ENCODE measurements at places on chromosomes 11 and 22.

GRCh38 chr11:63929616-63930015 is 9.2 kb upstream of the NAA40 start:
- DNase-seq, result no peak

DNA sequence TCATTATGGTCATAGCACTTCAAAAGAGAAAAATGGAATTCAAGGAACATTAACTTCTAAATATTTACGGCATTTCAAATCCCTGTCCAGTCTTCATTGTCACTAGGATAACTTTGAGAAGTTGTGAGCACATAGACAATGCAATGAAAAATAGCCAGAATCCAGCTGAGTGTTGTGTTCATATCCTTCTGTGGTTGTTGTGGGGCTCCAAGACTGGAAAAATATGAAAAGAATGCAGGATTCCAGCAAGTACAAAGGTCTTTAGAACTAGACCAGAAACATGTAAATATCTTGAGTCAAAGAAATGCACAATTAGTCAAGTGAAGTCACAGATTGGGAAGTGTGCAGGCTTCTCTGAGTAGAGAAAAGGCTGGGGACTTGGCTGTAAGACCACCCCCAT is 68.7 kb downstream of the WT1 start:
- DNase-seq, result no peak

DNA sequence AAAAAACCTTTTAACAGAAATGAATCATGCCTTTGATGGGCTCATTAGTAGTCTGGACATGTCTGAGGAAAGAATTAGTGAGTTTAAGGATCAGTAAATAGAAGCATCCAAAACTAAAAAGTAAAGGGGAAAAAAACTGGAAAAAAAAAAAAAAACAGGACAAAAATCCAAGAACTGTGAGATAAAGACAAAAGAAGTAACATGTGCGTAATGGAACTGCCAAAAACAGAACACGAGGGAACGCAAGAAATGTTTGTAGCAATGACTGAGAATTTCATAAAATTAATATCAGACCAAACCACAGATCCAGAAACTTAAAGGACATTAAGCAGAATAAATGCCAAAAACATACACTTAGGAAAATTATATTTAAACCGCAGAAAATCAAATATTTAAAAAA is 77.4 kb downstream of the MS4A13 start:
- no peak for DNase-seq

GRCh38 chr22:21714059-21714770 is 21.4 kb downstream of the YPEL1 start:
- no peak for DNase-seq

- no peak for DNase-seq
Observed at GRCh38 chr11:15468466-15468865, 353.7 kb downstream of the INSC start.

GRCh38 chr11:119798656-119799055 is 69.7 kb upstream of the NECTIN1 start:
- no peak for DNase-seq

DNA sequence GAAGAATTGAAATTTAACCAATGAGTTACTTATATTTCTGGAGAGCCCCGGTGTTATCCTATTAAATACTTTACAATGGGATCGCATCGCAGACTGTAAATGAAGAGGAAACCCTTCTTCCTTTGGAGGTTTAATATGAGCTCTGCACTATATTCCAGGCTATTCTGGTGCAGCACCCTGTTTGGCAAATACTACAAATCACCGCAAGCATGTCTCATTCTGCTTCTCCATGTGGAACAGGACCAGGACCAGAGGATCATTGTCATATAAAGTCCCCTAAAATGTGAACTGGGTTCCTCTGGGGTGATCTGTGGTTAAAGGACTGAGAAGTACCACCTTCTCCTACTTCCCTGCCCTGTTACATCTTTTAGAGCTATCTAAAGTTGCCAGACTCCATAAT is 703.7 kb downstream of the DLG2 start:
- DNase-seq, result no peak

GRCh38 chr11:15006139-15006759 is 34.1 kb upstream of the CALCA start:
- peak; percentile 32 for DNase-seq

DNA sequence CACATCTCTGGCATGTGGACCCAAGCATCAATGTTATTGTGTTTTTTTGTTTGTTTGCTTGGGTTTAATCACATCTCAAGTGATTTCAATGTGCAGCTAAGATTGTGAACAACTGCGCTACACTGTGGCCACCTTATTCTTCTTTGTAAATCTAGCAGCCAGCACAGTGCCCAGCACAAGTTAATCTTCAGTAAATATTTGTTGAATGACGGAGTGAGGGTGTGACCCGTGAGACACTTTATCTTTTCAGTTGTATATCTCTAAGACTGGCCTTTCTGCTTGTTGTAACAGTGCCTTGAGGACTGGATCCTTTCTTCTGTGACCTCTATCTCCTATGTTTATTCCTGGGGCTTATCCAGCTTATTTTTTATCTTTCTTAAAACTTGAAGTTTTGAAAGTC is 21.4 kb upstream of the AMOTL1 start:
- no peak for DNase-seq

- no peak for DNase-seq
Observed at GRCh38 chr22:35442471-35442870, 42.5 kb downstream of the MCM5 start.

- no peak for DNase-seq
Observed at GRCh38 chr11:27025957-27026733, 14.5 kb upstream of the BBOX1 start.

GRCh38 chr11:7688238-7688826 is 15.0 kb upstream of the CYB5R2 start:
- DNase-seq, result peak; percentile 20

DNA sequence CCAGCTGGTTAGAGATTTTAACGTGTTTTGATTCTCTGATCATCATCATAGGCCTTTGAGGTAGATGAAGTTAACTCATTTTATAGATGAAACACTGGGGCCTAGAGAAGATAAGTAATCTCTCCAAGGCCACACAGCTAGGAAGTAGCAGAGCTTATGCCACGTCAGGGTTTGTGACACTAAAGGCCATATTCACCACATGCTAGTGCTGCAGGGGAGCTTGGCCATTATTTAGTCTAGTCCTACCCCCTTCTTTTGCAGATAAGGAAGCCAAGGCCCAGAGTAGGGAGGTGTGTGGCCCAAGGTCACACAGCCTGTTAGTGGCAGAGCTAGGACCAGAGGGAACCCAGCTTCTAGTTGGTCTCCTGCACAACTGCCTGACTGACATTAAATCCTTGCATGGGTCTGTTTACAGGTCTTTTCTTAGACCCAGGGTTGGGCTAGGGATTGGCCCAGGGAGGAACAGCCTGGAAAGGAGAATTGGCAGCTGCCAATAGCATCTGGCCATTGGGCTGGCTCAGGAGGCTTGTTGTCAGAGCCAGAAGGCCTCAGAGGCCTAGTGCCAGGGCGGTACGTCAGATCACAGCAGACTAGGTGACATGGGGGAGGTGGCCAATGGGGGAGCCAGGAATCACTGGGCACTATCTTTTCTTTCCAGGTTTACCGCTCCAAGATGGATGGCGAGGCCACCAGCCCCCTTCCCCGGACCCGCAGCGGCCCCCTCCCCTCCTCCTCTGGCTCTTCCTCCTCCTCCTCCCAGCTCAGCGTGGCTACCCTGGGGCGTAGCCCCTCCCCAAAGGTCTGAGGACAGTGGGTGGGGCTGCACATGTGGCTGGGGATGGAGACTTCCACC is 36.0 kb downstream of the PHLDB1 start:
- DNase-seq, result no peak

DNA sequence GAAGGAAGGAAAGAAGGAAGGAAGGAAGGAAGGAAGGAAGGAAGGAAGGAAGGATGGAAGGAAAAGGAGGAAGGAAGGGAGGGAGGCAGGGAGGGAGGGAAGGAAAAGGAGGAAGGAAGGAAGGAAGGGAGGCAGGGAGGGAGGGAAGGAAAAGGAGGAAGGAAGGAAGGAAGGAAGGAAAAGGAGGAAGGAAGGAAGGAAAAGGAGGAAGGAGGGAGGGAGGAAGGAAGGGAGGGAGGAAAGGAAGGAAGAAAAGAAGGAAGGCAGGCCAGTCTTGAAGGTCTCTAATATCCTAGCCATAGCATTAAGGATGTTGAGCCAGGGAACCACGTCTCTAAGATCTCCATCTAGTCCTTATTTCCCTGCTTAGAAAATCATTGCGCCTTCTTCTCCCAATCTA is 78.8 kb downstream of the TMPRSS5 start:
- no peak for DNase-seq

GRCh38 chr22:44955102-44955501 is 54.7 kb downstream of the PHF21B start:
- DNase-seq, result peak; percentile 58

DNA sequence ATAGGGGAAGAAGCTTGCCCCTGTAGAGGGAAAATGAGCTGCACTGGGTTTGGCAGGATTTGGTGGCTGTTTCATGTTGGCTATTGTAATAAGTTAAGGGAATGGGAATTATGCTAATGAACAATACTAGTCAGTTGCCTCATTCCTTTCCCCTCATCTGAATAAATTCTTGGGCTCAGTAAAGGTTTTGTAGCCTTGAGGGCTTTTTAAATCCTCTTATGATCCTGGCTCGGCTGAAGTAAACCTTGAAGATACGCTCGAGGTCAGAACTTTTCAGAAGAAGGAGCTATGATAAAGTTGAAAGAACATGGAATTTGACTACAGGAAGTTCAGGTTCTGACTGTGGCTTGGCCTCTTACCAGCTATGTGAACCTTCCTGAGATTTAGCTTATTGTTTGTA is 448.7 kb downstream of the RAB38 start:
- DNase-seq, result no peak

DNA sequence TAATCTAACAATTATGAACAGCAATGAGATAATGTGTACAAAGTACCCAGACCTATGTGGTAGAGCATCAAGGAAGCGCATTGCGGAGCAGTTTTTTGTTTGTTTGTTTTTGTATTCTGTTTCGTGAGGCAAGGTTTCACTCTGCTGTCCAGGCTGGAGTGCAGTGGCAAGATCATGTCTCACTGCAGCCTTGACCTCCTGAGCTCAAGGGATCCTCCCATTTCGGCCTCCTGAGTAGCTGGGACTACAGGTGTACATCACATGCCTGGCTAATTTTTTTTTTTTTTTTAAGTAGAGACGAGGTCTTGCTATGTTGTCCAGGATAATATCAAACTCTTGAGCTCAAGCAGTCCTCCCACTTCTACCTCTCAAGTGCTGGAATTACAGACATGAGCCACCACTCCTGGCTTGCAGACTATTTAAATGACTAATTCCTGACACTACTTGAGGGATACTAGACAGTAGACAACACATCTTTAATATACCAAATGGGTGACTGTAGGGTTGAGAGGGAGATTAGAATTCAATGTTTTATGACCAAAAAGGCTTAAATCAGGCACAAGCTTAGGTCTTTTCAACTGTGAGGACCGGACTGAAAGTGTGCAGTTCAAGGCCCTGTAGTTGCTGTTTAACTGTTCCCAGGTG is 12.7 kb downstream of the OR51B4 start:
- DNase-seq, result no peak

DNA sequence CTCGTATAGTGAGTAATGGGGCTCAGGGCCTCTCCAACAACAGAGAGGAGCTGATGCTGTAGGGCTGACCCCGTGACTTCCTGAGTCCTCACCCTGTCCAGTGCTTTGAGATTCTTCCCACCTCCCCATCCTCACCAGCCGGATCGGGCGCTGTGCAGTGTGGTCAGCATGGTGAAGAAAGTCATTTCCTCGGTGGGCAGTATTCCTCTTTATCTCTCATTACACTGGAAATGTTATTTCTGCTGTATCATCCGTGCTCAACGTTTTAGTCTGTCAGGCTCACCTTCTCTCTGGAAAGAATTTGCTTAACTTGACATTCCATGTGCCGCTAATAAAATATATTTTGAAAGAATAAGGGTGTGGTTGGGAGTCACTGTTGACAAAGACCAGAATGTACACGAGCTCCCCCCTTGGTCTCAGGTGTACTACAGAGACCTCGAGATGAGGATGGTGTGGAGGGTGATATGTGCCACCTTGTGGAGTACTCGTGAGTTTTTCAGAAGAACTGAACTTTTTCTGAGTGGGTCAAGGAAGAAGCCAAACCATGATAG is 25.7 kb upstream of the SCGB1A1 start:
- DNase-seq, result peak; percentile 92

- no peak for DNase-seq
Observed at GRCh38 chr11:8265681-8266241, 2.1 kb upstream of the LMO1 start.

- peak; percentile 19 for DNase-seq
Observed at GRCh38 chr11:94602430-94603372, 35.5 kb downstream of the PIWIL4 start.

DNA sequence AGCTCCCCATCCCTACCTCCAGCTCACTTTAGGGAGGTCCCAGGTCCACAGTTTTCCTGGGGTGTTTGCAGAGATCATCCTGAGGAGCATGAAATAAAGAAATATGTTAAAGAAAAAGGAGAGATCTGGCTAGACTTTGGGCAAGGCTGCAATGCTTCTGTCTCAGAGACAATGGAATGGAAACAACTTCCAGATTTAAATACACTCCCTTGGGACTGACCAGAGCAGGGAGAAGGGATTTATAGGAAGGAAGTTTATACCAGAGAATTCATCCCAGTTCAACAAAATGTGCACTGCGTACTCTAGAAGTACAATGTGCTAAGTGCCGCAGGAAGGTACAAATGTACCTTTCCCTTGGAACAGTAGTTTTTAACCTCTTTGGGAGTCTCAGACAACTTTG is 40.4 kb downstream of the ETS1 start:
- DNase-seq, result no peak

DNA sequence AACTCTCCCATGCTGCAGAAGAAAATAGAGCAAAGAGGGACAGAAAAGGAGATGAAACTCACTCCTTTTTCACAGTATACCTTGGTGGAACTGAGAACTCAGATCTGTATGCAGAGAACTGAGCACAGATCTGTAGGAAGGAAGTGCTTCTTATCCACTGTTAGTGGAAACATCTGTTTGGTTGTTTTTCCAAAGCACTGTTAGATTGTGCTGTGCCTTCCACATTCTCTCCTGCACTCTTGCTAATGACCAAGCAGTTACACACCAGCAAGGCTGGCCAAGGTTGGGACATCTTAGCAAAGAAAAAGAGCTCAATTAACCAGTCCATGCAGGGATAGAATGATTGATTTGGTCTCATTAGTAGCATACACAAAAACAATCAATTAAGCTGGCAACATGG is 20.1 kb upstream of the SIK2 start:
- DNase-seq, result no peak

- no peak for DNase-seq
Observed at GRCh38 chr22:24996420-24996952, 44.0 kb downstream of the KIAA1671 start.

GRCh38 chr11:112776834-112777233 is 184.4 kb upstream of the NCAM1 start:
- no peak for DNase-seq

- DNase-seq, result no peak
Observed at GRCh38 chr11:110077831-110078325, 15.3 kb upstream of the ZC3H12C start.

GRCh38 chr11:84212468-84213390 is 926.6 kb upstream of the CCDC90B start:
- no peak for DNase-seq

DNA sequence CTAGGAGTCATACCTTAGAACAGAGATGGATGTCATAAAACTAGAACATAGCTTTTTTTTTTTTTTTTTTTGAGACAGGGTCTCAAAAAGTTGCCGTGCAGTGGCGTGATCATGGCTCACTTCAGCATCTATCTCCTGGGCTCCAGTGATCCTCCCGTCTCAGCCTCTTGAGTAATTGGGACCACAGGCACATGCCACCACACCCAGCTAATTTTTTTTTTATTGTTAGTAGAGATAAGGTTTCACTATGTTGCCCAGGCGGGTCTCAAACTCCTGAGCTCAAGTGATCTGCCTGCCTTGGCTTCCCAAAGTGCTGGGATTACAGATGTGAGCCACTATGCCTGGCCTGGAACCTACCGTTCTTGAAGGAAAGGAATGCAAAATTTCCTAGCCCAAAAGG is 8.8 kb upstream of the CEP295 start:
- DNase-seq, result no peak

Data from RPMI8226 (cell line).